ENCODE measurements at places on chromosomes 12 and 14.

- DNase-seq, result no peak
These were observed 24.6 kb upstream of the MGP start for GRCh38 chr12:14910090-14910915.

DNA sequence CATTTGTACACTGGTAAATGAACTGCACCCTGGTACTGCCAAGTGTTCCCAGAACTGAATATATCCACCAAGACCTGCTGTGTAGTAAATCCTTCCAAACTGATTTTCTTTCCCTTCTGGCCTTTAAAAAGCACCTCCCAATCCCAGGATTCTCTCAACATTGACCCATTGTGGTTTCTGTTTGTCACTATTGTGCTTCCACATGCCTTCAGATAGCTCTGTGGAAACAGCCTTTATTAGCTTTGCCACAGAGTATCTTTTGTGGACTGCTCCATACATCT is 949 bp upstream of the KIF21A start:
- DNase-seq, result no peak

DNA sequence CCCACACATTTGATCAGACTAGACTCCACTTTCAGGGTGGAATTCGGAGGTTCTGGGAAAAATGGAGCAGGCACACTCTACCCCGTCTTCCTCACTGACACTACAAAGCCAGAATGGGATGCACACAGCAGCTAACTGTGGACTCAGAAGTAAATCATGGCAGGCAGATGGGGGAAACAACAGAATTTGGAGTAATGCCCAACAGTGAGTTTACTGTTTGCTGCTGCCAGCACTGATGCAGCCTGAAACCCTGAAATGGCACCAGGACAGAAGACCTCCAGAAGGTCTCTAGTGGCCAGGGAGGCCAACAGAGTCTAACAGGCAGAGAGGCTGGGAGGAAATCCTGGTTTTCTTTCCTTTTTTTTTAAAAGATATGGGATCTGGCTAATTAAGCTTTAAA is 24.6 kb downstream of the KCTD10 start:
- DNase-seq, result no peak

DNA sequence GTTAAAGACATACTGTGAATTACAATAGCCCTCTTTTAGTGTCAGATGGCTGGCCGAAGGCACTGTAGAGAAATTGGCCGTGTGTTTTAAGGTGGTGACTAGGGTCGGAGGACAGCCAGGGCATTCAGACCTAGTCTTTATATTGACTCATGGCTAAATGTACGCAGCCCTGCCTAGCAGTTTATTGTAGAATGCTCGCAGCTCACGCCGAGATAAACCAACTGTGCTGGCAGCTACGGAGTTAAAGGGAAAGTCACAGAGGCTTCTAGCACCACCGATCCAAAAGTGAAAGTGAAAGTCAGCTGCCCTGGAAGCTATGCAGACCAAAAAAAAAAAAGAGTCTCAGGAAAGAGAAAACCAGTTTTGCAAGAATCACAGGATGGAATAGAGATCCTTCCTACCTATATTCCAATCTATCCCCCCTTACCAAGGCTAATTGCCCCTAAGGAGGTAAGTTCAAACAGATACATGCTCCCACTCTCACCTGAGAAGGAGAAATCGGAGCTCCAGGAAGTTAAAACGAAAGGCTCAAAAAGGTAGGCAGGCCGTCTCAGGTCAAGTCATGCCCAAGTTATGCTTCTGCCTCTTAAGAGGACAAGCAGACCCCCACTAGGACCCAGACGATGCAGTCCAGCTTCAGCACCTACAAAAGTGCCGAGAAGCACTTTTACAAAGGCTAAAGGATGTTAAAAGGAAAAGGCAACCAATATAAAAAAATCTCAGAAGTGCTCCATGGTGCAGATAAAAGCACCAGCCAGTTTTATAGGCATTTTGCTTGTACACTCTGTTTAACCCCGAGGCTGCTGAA is 24.8 kb downstream of the KLRK1 start:
- DNase-seq, result peak; percentile 86

Data from SW 1271 (cell line).